RWPE2 (cell line): ENCODE measurements at places on chromosomes 11 and 22.

DNA sequence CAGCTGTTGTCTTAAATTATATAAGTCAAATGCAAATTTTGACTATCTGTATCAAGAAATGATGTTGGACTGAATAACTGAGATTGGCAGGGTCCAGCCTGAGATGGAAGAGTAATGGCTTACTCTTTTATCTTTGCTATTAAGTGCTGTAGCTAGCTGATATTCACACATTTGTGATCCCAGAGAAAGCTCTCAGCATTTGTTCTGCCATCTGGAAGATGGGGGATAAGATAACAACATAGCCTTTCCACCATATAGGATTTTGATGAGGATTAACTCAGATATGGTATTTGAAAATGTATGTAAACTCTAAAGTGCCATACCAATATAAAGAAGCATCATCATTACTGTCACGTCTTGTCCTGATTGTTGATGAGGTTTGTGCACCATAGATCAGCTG lies 1063.2 kb upstream of the TENM4 start:
- H3K4me3 ChIP-seq, result no peak overlapping the region
- DNase-seq, result no peak
- H3K27ac ChIP-seq, result no peak overlapping the region
- H3K4me1 ChIP-seq, result no peaks in the 10 kb centered on the region

- H3K4me1 ChIP-seq, result peaks cover 1% of the 10 kb centered on the region
- H3K27ac ChIP-seq, result no peak overlapping the region
- no peak overlapping the region for H3K4me3 ChIP-seq
- DNase-seq, result no peak
- H3K36me3 ChIP-seq, result no peaks in the 10 kb centered on the region
- no peaks in the 10 kb centered on the region for H3K27me3 ChIP-seq
These were observed 34.1 kb downstream of the CSNK2A3 start for GRCh38 chr11:11318961-11319360.

- no peak for DNase-seq
- H3K27ac ChIP-seq, result peak overlapping the region; percentile 90
- no peaks in the 10 kb centered on the region for H3K27me3 ChIP-seq
These were observed 387.1 kb downstream of the SOX6 start for GRCh38 chr11:15969281-15969680.

GRCh38 chr22:46966846-46967245 lies 204.4 kb downstream of the TBC1D22A start:
- no peaks in the 10 kb centered on the region for H3K4me1 ChIP-seq
- no peaks in the 10 kb centered on the region for H3K27me3 ChIP-seq
- H3K36me3 ChIP-seq, result no peaks in the 10 kb centered on the region
- no peak overlapping the region for H3K27ac ChIP-seq

DNA sequence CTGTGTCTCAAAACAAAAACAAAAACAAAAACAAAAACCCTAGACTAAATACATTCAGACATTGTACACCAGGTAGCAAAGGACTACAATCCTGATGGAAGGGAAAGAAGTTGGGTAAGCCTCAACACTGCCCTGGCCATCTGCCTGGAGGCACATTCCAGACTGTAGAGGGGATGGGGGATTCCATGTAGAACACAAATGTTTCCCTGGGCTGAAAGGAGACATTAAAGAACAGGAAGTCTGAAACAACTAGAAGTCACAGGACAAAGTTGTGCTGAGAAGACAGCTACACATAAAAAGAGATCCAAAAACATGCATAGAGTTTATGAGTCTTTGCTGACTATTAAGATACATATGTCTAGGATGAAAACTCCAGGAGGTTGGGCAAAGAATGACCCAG lies 83.9 kb downstream of the RRAS2 start:
- H3K4me3 ChIP-seq, result no peak overlapping the region
- peaks cover 32% of the 10 kb centered on the region for H3K36me3 ChIP-seq
- DNase-seq, result no peak
- H3K27ac ChIP-seq, result no peak overlapping the region

- H3K36me3 ChIP-seq, result no peaks in the 10 kb centered on the region
- peaks cover 16% of the 10 kb centered on the region for H3K4me1 ChIP-seq
- DNase-seq, result no peak
These were observed 27.2 kb downstream of the STIM1 start for GRCh38 chr11:3882655-3883054.

- H3K4me3 ChIP-seq, result no peak overlapping the region
- DNase-seq, result no peak
- no peak overlapping the region for H3K27ac ChIP-seq
- no peaks in the 10 kb centered on the region for H3K36me3 ChIP-seq
These were observed 38.5 kb upstream of the SPON1 start for GRCh38 chr11:13923716-13924650.

- no peak overlapping the region for H3K4me3 ChIP-seq
- H3K36me3 ChIP-seq, result no peaks in the 10 kb centered on the region
- DNase-seq, result no peak
- H3K27ac ChIP-seq, result no peak overlapping the region
- H3K27me3 ChIP-seq, result no peaks in the 10 kb centered on the region
- no peaks in the 10 kb centered on the region for H3K4me1 ChIP-seq
These were observed 51.5 kb downstream of the RBFOX2 start for GRCh38 chr22:35977136-35977535.

DNA sequence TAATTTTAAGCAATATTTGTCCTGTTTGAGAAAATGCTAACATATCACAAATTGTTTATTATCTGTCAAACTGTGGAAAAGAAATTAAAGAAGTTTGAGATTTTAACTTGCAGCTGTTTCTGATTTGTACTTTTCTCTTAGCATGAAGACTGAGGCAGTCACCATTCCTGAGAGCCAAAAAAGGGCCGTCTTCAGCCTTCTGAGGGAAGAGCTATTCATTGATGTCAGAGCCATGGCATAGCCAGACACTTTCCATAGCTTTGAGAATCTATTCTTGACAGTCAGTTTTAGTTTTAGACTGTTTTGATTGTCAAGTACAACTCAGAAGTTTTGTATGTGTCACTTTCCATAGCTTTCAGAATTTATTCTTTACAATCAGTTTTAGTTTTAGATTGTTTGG lies 32.1 kb downstream of the YAP1 start:
- peaks cover 63% of the 10 kb centered on the region for H3K4me1 ChIP-seq
- no peak overlapping the region for H3K4me3 ChIP-seq
- H3K36me3 ChIP-seq, result peaks cover 28% of the 10 kb centered on the region
- DNase-seq, result no peak
- no peaks in the 10 kb centered on the region for H3K27me3 ChIP-seq
- H3K27ac ChIP-seq, result no peak overlapping the region

- no peaks in the 10 kb centered on the region for H3K4me1 ChIP-seq
- DNase-seq, result no peak
- no peak overlapping the region for H3K4me3 ChIP-seq
- H3K36me3 ChIP-seq, result no peaks in the 10 kb centered on the region
These were observed 133.2 kb downstream of the SPATA19 start for GRCh38 chr11:133712051-133712560.

GRCh38 chr22:29670626-29671025 lies 49.2 kb upstream of the CABP7 start:
- H3K27me3 ChIP-seq, result no peaks in the 10 kb centered on the region
- no peaks in the 10 kb centered on the region for H3K4me1 ChIP-seq
- H3K36me3 ChIP-seq, result peaks cover 89% of the 10 kb centered on the region
- no peak overlapping the region for H3K4me3 ChIP-seq
- no peak for DNase-seq
- no peak overlapping the region for H3K27ac ChIP-seq

DNA sequence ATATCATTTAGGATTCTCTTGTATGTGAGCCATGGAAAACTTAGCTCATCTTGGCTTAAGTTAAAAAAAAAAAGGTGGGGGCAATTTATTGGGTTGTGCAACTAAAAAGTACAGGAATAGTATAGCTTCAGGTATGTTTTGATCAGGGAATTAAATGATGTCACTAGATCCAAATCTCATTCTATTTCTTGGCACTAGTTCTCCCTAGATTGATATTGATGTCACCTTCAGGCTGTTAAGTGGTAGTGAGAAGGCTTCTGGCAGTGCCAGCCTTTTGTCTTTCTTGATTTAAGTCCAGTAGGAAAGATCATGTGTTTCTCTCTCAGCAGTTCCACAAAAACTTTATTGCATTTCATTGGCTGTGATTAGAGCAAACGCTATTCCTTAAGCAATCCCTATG lies 65.0 kb upstream of the ZBED5 start:
- H3K4me1 ChIP-seq, result no peaks in the 10 kb centered on the region
- H3K4me3 ChIP-seq, result no peak overlapping the region
- H3K36me3 ChIP-seq, result no peaks in the 10 kb centered on the region
- no peak overlapping the region for H3K27ac ChIP-seq

GRCh38 chr11:9274499-9275258 lies 9.5 kb upstream of the DENND5A start:
- no peaks in the 10 kb centered on the region for H3K4me1 ChIP-seq
- no peak overlapping the region for H3K4me3 ChIP-seq
- H3K27ac ChIP-seq, result no peak overlapping the region
- no peaks in the 10 kb centered on the region for H3K27me3 ChIP-seq
- no peak for DNase-seq

DNA sequence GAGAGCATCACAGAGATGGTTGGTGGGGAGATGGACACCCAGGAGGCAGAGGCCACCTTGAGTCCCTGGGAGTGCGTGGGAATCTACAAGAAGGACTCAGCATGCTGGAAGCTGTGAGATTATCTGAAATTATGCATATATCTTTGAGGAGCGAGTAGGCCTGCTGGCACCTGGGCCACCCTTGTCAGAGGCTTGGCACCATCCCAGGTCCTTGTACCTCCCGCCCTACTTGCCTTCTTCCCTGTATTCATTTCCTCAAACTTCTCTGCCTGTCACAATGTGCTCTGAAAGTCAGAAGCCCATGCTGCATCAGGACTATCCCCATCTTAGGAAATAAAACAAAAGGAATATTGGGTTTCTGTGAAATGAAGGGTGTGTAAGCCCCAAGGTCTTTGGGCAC lies 133.0 kb upstream of the CSNK2A3 start:
- H3K4me3 ChIP-seq, result no peak overlapping the region
- H3K36me3 ChIP-seq, result no peaks in the 10 kb centered on the region
- H3K27me3 ChIP-seq, result no peaks in the 10 kb centered on the region
- H3K27ac ChIP-seq, result no peak overlapping the region
- no peak for DNase-seq

GRCh38 chr11:20367313-20367948 lies 3.9 kb downstream of the HTATIP2 start:
- no peaks in the 10 kb centered on the region for H3K27me3 ChIP-seq
- no peaks in the 10 kb centered on the region for H3K36me3 ChIP-seq
- DNase-seq, result no peak
- no peak overlapping the region for H3K4me3 ChIP-seq
- H3K27ac ChIP-seq, result peak overlapping the region; percentile 91
- H3K4me1 ChIP-seq, result peaks cover 36% of the 10 kb centered on the region

DNA sequence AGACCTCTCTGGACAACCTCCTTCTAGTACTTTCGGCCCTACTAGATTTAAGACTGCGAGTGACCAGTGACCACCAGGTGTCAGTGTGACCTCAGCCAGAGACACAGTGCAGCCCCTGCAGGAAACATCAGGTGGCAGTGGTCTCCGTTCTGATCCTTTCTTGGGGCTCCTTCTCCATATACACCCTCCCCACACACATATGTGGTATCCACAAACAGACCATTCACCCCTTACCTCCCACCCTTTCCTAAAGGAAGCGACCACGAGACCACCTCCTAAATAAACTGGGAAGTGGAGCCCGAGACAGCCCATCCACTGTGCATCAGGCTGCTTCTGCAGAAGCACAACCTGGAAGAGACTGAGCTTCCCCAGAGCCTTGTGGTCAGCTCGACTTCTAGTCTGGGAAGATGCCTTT lies 38.5 kb upstream of the CYP2D6 start:
- H3K27me3 ChIP-seq, result no peaks in the 10 kb centered on the region
- no peak overlapping the region for H3K27ac ChIP-seq
- peaks cover 25% of the 10 kb centered on the region for H3K36me3 ChIP-seq
- no peak for DNase-seq
- H3K4me1 ChIP-seq, result no peaks in the 10 kb centered on the region
- H3K4me3 ChIP-seq, result no peak overlapping the region

DNA sequence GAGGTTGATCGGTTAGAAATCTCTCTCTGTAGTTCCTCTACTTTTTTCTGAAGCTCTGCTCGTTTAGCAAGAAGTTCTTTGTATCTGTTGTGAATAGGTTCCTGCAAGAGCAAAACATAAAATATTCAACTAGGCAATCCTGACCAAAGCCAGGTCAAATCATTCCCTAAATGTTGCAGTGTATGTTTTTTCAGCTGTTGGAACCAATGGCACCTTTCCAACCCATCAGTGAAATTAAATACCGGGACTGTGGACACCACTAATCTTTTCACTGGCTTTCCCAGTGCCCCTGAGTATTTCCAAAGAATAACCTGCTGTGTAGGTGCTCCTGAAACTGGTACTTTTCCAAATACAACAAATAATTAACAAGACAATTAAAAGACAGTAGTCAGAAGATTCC lies 45.1 kb downstream of the CEP57 start:
- no peak overlapping the region for H3K27ac ChIP-seq
- no peak for DNase-seq
- peaks cover 85% of the 10 kb centered on the region for H3K36me3 ChIP-seq
- no peak overlapping the region for H3K4me3 ChIP-seq

- H3K27ac ChIP-seq, result peak overlapping the region; percentile 45
- H3K36me3 ChIP-seq, result no peaks in the 10 kb centered on the region
- DNase-seq, result no peak
- H3K4me1 ChIP-seq, result peaks cover 27% of the 10 kb centered on the region
- no peak overlapping the region for H3K4me3 ChIP-seq
These were observed 12.2 kb downstream of the USP2 start for GRCh38 chr11:119369132-119369925.

- H3K4me1 ChIP-seq, result no peaks in the 10 kb centered on the region
- H3K27ac ChIP-seq, result no peak overlapping the region
- DNase-seq, result no peak
These were observed 43.4 kb downstream of the SCUBE2 start for GRCh38 chr11:9047964-9048523.

DNA sequence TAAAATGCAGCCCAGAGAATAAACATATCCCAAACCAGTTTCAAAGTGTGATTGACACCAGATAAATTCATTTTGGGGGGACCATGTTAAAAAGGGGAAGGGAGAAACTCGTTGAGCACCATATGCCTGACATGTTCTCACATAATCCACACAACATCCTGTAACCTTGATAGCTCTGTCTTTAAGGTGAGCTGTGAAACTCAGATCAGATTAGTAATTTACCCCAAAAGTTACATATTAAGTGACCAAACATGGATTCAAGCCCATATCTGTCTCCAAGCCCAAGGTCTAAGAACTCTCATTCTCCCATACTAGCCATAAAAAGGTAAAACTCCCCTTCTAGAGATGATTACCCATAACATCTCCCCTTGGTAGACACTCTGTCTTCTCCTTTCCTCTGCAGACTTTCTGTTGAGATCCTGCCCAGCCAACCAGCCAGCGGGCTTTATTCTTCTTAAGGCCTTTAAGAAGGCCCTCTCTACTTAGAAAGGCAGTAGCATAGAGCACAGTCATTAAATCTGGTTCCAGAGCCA lies 150.7 kb downstream of the CCDC34 start:
- no peak for DNase-seq
- no peaks in the 10 kb centered on the region for H3K36me3 ChIP-seq
- peak overlapping the region; percentile 65 for H3K27ac ChIP-seq
- peaks cover 28% of the 10 kb centered on the region for H3K4me1 ChIP-seq

- DNase-seq, result peak; percentile 42
- no peaks in the 10 kb centered on the region for H3K27me3 ChIP-seq
- H3K4me1 ChIP-seq, result peaks cover 38% of the 10 kb centered on the region
- peak overlapping the region; percentile 98 for H3K27ac ChIP-seq
- no peak overlapping the region for H3K4me3 ChIP-seq
These were observed 24.9 kb upstream of the GNB1L start for GRCh38 chr22:19879643-19879991.

- no peaks in the 10 kb centered on the region for H3K27me3 ChIP-seq
- H3K36me3 ChIP-seq, result no peaks in the 10 kb centered on the region
- no peak for DNase-seq
- no peak overlapping the region for H3K27ac ChIP-seq
- no peak overlapping the region for H3K4me3 ChIP-seq
- peaks cover 8% of the 10 kb centered on the region for H3K4me1 ChIP-seq
These were observed 22.5 kb downstream of the MYO18B start for GRCh38 chr22:25764270-25765015.

- no peaks in the 10 kb centered on the region for H3K4me1 ChIP-seq
- no peak overlapping the region for H3K27ac ChIP-seq
- no peaks in the 10 kb centered on the region for H3K36me3 ChIP-seq
- DNase-seq, result no peak
These were observed 183.8 kb upstream of the NTM start for GRCh38 chr11:131186629-131187101.
